ENCODE measurements at places on chromosomes 16 and 17.

DNA sequence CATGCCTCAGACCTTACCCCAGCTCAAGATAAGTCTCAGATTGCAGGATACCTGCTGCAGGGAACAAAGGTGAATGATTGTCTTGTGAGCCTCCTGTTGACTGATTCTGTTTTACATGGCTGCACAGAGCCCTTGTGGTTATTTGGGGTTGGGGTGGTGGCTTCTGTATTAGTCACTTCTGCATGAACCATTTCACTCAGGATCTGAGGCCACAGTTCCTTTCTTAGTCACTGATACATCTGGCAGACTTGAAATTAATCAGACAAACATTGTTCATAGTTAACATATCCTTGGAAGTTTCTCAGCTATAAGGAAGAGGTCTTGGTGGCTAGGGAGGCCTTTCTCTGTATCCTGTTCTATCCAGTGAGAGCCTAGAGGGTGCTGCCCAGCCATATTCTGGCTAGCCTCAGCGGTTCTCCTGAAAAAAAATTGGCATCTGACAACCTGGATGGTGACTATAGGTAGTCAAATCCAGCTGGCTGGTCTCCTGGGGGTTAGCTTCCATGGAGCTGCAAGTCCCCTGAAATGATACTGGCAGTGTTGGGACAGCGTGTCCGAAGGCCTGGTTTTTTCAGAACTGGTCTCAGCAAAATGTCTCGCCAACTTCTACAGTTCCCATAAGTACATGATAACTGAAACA is 8.4 kb upstream of the PLK1 start:
- DNase-seq = no peak

DNA sequence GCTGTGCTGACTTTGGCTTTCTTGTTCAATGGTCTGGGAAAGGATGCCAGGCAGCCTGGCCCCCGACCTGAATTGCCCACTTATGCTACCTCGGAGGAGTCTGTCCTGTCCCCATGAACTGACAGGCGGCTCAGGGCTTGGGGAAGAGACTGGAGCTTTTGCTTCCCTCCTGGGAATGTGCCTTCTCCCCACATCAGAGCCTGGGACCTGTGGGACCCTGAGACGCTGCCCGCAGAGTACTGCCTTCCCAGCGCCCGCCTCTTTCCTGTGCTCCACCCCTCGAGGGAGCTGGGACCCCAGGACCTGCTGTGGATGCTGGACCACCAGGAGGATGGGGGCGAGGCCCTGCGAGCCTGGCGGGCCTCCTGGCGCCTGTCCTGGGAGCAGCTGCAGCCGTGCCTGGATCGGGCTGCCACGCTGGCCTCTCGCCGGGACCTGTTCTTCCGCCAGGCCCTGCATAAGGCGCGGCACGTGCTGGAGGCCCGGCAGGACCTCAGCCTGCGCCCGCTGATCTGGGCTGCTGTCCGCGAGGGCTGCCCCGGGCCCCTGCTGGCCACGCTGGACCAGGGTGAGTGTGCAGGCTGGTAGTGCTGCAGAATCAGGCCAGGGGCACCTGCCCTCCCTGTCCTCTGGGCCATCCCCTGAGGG is 18.5 kb downstream of the FCSK start:
- DNase-seq = no peak

GRCh38 chr17:70752966-70753467 is 583.7 kb downstream of the KCNJ2 start:
- no peak for DNase-seq

DNA sequence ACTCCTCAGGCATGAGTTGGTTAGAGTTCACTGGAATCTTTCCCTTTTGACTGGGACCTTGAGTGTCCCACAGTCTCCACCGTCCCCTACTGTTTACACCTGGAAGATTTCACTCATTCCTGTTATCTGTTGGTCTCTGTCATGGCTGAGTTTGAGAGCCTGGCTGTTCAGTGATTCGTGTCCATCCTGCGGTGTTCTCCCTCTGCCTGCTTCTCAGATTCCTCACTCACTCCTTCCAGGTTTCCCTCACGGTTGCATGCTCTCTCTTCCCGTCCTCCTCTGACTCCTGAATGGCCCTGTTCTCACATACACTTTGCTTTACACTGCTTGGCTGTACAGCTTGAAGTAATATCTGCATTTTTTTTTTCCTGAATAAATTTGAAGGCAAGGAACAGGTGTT is 24.5 kb downstream of the OR1D5 start:
- DNase-seq = no peak

GRCh38 chr17:12973496-12974004 is 44.3 kb downstream of the ELAC2 start:
- no peak for DNase-seq

All from inflammatory macrophage (primary cell).